Activated CD4-positive, CD25-positive, alpha-beta regulatory T cell treated with anti-CD3 and anti-CD28 coated beads, Interleukin-2, amount 50 U/mL, for 16 hours (primary cell): ENCODE measurements at places on chromosomes 7 and 10.

GRCh38 chr7:78620920-78621319, 822.3 kb downstream of the PHTF2 start:
- no peak for DNase-seq

DNA sequence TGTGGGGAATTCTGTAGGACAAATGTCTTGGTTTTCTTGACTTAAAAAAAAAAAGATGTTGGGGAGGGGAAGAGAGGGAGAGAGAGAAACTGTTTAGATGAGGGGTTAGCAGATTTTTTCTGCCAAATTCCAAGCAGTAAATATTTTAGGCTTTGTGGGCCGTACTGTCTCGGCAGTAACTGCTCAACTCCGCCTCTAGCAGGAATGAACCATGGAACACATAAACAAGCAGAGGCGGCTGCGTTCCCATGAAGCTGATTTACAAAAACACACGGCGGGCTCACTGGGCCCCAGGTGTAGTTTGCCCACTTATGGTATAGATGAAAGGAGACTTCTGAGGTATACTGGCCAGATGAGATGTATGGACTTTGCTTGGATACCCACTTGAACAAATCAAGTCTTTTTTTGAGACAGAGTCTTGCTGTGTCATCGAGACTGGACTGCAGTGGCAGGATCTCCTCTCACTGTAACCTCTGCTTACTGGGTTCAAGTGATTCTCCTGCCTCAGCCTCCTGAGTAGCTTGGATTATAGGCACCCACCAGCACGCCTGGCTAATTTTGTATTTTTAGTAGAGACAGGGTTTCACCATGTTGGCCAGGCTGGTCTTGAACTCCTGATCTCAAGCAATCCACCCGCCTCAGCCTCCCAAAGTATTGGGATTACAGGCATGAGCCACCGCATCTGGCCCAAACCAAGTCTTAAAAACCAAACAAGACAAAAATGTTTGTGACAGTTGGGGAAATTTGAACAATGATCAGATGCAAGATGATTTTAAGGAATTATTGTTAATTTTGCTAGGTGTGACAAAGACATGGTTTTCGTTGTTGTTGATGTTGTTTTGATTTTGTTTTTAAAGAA, 9.7 kb upstream of the ADAMTS14 start:
- no peak for DNase-seq

- DNase-seq = no peak
These were observed 133.0 kb downstream of the KIAA1217 start for GRCh38 chr10:24341897-24342296.

GRCh38 chr7:102991077-102991539, 78.3 kb downstream of the LRRC17 start:
- no peak for DNase-seq

GRCh38 chr7:6269527-6269926, 2.9 kb downstream of the CYTH3 start:
- no peak for DNase-seq

DNA sequence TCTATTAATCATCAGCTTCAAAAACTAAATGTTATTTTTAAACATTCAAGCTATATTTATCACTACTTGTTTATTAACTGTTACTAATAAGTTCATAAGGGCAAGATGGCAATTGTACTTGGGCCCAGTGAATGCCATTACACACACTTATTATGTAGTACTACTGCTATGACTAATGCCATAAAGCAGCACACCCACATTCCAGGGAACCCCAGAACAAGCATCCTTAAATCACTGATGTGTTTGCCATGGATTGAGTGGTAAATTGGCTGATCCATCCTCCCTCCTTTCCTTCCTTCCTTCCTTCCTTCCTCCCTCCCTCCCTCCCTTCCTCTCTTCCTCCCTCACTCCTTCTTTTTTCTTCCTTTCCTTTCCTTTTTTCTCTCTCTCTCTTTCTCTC, 37.4 kb upstream of the RSU1 start:
- DNase-seq = no peak

DNA sequence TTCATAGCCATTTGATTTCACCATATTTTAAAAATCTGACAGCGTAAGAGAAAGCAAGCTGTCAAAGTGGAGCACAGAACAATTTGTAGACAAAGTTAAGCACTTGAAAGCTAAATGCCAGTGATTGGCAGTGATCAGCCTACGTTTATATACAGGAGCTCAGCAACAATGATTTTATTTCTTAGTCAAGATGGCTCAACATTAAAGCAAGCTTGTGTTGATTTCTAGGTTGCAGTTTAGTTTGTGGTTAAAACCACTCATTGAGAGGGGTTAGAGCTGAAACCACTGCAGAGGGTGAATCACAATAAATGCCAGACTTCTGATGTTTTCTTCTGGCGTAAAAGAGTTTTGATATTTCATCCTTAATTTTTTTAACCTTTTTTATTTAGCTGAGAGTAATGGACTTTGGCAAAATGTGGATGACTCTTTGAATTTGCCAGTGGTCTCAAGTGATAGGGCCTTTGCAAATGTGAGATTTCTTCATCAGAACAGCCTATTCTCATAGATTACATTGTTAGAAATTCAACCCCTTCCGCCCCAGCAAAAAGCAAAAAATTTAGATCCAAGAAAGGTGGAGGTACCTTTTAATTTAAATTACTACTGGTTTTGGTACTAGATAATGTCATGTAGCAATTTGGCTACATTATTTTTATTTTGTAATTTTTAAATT, 73.8 kb downstream of the SHOC2 start:
- peak; percentile 1 for DNase-seq

GRCh38 chr7:125828153-125828700, 898.6 kb upstream of the POT1 start:
- no peak for DNase-seq

- DNase-seq = no peak
These were observed 84.0 kb downstream of the LYZL1 start for GRCh38 chr10:29372920-29373319.

DNA sequence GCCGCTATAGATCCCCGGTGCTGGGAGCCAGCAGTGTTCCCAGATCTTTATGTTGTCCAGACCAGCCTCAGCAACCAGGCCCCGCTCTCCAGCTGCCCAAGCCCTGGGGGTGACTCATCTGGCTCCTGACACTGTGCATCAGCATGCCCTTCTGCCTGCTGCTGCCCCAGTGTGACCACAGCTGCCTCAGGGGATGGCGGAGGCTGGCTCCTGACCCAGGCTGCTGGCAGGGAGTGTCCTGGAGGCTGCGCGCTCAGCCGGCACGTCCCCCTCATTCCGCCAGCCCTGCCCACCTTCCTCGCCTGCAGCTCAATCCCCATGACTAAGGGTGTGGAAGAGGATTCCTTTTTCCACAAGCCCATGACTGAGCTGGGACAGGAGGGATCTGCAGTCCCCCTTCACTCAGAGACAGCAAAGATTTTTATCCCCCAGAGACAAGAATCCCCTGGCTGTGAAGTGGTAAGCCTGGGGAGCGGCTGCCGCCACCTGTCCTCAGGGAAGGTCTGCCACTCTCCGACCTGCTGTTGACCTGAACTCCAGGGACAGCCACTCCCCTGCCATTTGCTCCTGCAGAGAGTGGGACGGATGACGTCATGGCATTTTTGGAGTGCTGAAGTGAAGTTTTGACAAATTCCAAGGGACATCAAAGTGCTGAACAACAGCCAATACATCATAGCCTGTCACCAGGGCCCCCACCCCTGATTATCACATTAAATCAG, 182.8 kb upstream of the BMPER start:
- no peak for DNase-seq
